ENCODE measurements at places on chromosomes 7 and 10. TPM values are rescaled to one million over a fixed set of nuclear protein-coding genes. Genes with fewer than 3 reads are reported as not detected.

SFRP5 gene
- not detected for total RNA-seq

GRCh38 chr7:101952355-101953247 lies 135.2 kb downstream of the CUX1 start:
- H3K27ac ChIP-seq: no peak overlapping the region
- no peak overlapping the region for H3K4me3 ChIP-seq
- no peaks in the 10 kb centered on the region for H3K36me3 ChIP-seq
- no peaks in the 10 kb centered on the region for H3K27me3 ChIP-seq

DNA sequence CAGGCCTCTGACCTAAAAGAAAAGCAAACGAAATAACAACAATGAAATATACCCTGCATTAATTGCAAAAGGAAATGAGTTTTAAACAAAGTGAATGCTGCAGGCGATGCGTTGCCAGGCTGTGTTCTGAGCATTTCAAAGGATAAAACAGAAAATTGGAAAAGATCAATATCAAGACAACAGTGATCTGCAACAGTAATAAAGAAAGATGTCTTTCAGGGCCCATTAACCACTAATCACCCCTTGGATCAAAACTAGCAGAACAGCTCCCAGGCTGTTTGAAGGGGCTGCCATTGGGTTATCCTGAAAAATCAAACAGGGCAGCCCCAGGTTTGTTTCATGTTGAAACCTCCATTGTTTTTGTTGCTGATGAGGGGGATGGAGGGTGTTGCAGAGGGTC lies 219.2 kb downstream of the FGFR2 start:
- peaks cover 10% of the 10 kb centered on the region for H3K4me1 ChIP-seq
- H3K27ac ChIP-seq: no peak overlapping the region
- DNase-seq: no peak
- H3K27me3 ChIP-seq: no peaks in the 10 kb centered on the region
- no peaks in the 10 kb centered on the region for H3K36me3 ChIP-seq

TMEM213 gene
- not detected for total RNA-seq

FEZF1 gene
- 330 TPM for total RNA-seq

DNA sequence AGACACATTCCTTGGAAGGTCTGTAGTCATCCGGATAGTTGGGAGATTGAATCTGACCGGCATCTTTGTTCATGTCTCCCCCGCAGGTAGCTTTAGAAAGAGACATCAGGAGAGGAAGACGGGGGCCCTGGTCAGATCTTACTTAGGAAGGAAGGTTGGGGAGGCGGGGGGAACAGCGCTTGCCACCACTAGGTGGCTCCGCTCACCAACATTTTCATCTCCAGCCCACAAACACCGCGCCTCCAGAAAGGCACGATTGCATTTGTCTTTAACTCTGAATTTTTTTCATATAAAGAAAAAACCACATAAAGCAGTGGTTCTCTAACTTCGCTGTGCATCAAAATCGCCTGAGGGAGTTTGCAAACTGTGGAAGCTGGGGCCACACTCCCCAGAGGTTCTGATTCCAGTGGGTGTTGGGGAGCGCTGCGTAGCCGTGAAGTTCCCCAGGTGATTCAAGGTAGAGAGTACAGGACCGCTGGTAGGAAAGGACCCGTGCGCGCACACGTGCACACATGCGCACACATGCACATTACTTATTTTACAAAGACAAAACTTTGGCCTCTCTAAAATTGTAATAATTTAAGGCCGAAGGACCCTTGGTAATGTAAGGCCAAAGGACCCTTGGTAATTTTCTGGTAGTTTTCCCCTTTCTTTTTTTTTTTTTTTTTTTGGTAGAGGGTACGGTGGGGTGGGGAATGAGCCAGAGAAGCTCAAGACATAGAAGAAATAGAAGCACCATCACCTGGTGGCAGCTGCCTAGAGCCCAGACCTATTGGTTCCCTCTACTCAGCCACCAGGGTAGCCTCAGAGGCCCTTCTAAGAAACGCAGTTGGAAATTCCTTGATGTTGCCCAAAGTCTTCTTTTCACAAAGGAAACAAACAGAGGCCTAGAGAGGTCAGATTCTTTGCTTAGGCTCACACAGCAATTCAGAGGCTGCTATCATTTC lies 37.4 kb upstream of the OPALIN start:
- H3K4me3 ChIP-seq: no peak overlapping the region
- peak; percentile 79 for DNase-seq
- H3K27me3 ChIP-seq: peaks cover 8% of the 10 kb centered on the region
- no peak overlapping the region for H3K27ac ChIP-seq
- no peaks in the 10 kb centered on the region for H3K36me3 ChIP-seq
- peaks cover 10% of the 10 kb centered on the region for H3K4me1 ChIP-seq

CCL26 gene
- not detected for total RNA-seq

GRCh38 chr7:16412274-16413254 lies 8.8 kb downstream of the CRPPA start:
- no peaks in the 10 kb centered on the region for H3K36me3 ChIP-seq
- no peak overlapping the region for H3K4me3 ChIP-seq
- no peak overlapping the region for H3K27ac ChIP-seq
- H3K4me1 ChIP-seq: no peaks in the 10 kb centered on the region

GRCh38 chr7:102216573-102217314 lies 69.9 kb upstream of the SH2B2 start:
- H3K4me1 ChIP-seq: no peaks in the 10 kb centered on the region
- DNase-seq: no peak
- no peak overlapping the region for H3K27ac ChIP-seq
- H3K4me3 ChIP-seq: no peak overlapping the region

DNA sequence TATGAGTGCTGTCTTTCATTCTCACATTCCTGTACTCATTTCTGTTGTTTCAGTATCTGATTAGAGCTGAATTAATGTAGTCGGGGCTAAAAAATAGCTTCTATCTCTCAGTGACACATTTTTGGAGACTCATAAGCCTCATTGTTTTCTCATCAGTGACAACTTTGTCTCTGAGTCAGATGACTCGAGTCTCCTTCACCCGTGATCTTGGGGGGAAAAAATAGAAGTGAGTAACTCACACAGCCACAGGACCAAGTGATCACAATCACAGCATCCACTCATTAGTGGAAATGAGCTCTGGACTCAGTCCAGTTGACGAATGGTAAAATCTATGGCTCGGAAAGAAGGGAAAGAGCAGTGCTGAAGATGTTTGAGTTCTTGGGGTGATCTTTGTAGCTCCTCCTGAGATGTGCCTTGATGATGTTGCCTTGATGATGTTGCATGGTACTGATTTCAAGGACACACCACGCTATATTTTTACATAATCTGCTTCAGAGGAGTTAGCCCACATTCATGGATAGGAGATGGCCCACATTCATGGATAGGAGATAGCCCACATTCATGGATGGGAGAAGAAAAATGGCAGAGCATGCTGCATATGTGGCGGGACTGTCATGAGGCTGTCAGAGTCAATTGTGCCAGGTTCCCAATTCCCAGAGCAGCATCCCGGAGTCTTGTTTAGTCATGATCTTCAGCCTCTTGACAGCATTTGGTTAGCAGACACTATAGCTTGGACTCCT lies 214.7 kb downstream of the CELF2 start:
- H3K27ac ChIP-seq: no peak overlapping the region
- no peaks in the 10 kb centered on the region for H3K36me3 ChIP-seq
- no peaks in the 10 kb centered on the region for H3K27me3 ChIP-seq
- no peak for DNase-seq
- H3K4me3 ChIP-seq: no peak overlapping the region

FAM25A gene
- total RNA-seq: not detected

TMEM225B gene
- 0.53 TPM for total RNA-seq

DNA sequence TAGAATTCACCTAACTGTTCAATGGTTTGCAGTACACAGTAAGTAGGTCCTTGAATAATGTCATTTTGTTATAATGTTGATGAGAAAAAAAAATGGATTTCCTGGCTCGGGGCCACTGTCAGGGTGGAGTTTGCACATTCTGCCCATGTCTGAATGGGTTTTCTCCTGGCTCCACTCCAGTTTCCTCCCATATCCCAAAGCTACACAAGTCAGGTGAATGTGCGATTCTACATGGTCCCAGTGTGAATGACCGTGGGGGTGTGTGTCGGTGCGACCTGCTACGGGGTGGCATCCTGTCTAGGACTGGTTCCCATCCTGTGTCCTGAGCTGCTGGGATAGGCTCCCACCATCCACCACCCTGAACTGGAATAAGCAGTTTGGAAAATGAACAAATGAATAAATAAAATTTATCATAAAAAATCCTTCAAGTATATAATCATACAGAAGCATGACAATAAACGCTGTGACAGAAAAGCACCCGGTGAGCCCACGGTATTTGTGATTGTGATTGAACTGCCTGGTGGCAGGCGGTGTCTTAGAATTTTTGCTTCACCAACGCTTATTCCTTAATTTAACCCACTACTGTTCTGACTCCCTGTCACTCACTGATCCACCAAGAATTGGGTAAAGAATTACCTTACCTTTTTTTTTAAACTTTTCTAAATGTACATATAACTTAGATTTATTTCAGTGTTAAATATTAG lies 114.1 kb downstream of the ICA1 start:
- H3K27me3 ChIP-seq: no peaks in the 10 kb centered on the region
- H3K27ac ChIP-seq: no peak overlapping the region
- no peak overlapping the region for H3K4me3 ChIP-seq
- no peaks in the 10 kb centered on the region for H3K36me3 ChIP-seq
- no peak for DNase-seq
- peaks cover 13% of the 10 kb centered on the region for H3K4me1 ChIP-seq

EBLN1 gene
- not detected for total RNA-seq

GRCh38 chr7:93544691-93545090 lies 29.8 kb downstream of the CALCR start:
- H3K4me1 ChIP-seq: peaks cover 20% of the 10 kb centered on the region
- DNase-seq: no peak
- no peak overlapping the region for H3K27ac ChIP-seq
- no peaks in the 10 kb centered on the region for H3K36me3 ChIP-seq
- H3K4me3 ChIP-seq: no peak overlapping the region
- no peaks in the 10 kb centered on the region for H3K27me3 ChIP-seq

GRCh38 chr10:116870949-116871348 lies 21.6 kb downstream of the ENO4 start:
- H3K27ac ChIP-seq: no peak overlapping the region
- peaks cover 17% of the 10 kb centered on the region for H3K4me1 ChIP-seq
- DNase-seq: no peak
- no peaks in the 10 kb centered on the region for H3K27me3 ChIP-seq
- H3K4me3 ChIP-seq: no peak overlapping the region

ZNF273 gene
- total RNA-seq: 36.5 TPM

DNA sequence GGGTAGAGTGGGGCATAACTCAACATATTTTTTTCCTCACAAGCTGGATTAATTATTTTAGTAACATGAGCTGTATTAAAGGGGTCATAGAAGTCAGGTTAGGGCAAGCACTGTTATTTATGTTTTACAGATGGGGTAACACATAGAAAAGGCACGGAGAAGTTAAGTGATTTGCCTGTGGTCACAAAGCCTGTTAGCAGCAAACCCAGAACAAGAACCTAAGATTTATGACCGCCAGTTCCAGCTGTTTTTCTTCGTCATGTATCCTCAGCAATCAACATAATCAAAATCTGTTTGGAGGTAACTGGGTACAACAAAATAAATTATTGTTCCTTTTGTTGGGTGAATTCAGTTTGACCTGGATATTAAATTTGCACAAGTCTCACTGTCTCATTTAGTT lies 57.2 kb upstream of the BET1 start:
- H3K27me3 ChIP-seq: no peaks in the 10 kb centered on the region
- H3K36me3 ChIP-seq: no peaks in the 10 kb centered on the region

DNA sequence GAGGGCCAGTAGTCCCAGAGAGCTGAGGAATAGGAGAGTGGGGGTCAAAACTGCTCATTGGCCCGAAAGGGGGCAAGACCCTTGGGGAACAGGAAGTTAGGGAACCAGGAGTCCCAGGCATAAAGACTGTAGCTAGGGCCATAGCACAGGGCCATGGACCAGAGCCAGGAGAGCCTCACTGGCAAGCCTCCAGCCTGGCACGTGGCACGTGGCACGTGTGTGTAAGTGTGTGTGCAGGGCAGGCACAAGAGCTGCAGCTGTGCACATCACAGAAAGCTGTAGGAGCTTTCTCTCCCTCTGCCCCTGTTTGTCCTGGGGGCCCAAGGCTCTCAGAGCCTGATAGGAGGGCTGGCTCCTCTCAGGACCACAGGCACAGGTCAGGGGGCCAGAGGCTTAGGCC lies 47.8 kb upstream of the SLF2 start:
- H3K36me3 ChIP-seq: no peaks in the 10 kb centered on the region
- peaks cover 88% of the 10 kb centered on the region for H3K27me3 ChIP-seq
- H3K27ac ChIP-seq: no peak overlapping the region
- H3K4me3 ChIP-seq: no peak overlapping the region
- peaks cover 32% of the 10 kb centered on the region for H3K4me1 ChIP-seq
- DNase-seq: no peak

DNA sequence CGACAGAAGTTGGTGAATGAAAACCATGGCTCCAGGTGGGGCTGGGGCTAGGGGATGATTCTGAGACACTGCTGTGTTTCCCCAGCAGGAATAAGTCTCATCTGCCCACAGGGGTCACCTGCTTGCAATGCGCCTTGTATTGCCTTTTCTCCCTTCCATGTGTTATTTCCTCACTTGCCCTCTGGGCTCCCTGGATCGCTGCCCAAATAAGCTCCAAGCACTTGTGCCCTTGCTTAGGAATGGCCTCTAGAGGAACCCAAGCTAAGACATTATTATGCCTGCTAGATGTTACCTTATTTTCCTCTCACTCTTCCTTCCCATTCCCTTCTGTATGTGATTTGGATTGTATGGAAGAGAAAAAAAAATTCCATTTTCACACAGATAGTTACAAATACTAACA lies 24.8 kb upstream of the PLPP4 start:
- no peak overlapping the region for H3K27ac ChIP-seq
- H3K36me3 ChIP-seq: no peaks in the 10 kb centered on the region
- no peak for DNase-seq
- no peaks in the 10 kb centered on the region for H3K4me1 ChIP-seq
- no peaks in the 10 kb centered on the region for H3K27me3 ChIP-seq

DNA sequence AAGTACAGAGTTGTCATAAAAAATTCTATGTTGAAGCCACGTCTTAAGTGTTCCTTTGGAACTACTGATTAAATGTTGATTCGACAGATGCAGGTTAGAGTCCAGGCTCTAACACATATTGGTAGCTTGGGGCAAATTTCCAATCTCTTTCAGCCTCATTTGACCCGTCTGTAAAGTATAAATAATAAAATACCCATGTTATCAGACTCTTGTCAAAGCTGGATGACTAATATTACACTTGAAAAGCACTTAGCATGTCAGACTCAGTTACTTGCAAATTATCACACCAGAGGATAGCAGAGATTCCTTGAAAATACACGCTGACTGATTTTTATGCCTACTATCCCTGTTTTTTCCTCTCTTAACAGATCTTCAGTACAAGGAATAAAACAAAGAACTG lies 18.1 kb upstream of the MACC1 start:
- no peak overlapping the region for H3K27ac ChIP-seq
- H3K4me1 ChIP-seq: no peaks in the 10 kb centered on the region

DNA sequence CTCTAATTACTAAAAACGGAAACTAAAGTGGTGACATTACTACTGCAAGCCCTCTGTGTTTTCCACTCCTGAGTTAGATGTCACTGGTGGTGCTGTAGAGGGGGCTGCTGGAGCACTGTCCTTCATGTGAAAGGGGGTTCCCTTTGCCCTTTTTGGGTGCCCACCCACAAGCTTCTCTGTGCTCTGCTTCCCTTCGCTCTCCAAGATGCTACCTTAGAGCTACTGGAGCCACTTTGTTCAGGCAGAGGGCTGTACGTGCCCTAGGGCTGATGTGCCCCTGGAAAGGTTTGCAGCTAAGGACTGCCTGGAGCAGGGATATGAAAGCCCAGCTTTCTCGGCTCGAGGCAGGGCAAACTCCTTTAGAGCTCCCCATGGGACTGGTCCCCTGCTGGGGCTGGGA lies 28.3 kb downstream of the EMX2 start:
- no peaks in the 10 kb centered on the region for H3K27me3 ChIP-seq
- DNase-seq: no peak
- H3K27ac ChIP-seq: no peak overlapping the region
- no peaks in the 10 kb centered on the region for H3K36me3 ChIP-seq
- H3K4me1 ChIP-seq: peaks cover 15% of the 10 kb centered on the region
